Activated CD8-positive, alpha-beta T cell treated with anti-CD3 and anti-CD28 coated beads, Interleukin-2, amount 10 ng/mL, durations not matched to agents 7 days and 5 days (primary cell): ENCODE measurements at places on chromosomes 13 and 19. TPM values are rescaled to one million over a fixed set of nuclear protein-coding genes. Genes with fewer than 3 reads are reported as not detected.

DNA sequence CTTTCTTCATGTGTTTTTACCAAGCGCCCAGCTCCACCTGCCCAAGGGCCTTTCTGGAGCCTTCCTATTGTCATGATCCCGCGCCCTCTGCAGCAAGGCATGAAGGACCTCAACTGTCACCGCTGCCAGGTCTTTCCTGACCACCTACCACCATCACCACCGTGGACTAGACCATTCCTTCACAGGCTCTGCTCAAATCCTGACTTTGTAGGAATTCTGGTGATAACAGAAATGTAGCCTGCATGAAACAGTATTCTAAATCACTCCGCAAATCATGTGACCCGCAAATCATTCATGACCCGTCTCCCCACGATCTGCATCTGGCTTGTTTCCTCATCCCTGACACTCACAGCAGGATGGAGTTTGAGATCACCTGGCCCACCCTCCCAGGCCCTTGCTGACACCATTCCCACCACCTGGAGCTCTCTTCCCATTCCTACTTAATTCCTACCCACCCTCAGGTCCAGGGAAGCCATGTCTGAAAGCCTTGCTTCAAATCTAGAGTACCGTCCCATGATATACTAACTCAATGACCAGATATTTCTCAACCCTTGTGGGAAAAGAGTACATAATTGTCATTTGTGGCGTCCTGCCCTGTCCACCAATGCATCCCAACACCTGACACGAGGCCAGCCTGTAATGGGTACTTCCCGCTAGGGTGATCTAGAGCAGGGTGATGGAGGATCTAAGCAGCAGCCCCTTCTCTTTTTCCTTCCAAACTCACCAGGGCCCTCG lies 1.3 kb downstream of the UBE2S start:
- peak overlapping the region; percentile 90 for H3K27ac ChIP-seq
- H3K27me3 ChIP-seq = peaks cover 4% of the 10 kb centered on the region
- H3K4me1 ChIP-seq = peaks cover 51% of the 10 kb centered on the region
- H3K4me3 ChIP-seq = peak overlapping the region; percentile 96
- peaks cover 69% of the 10 kb centered on the region for H3K36me3 ChIP-seq

GRCh38 chr13:29801102-29801501 lies 49.3 kb downstream of the UBL3 start:
- H3K4me3 ChIP-seq = no peak overlapping the region
- no peak overlapping the region for H3K27ac ChIP-seq
- DNase-seq = no peak
- H3K27me3 ChIP-seq = no peaks in the 10 kb centered on the region
- peaks cover 4% of the 10 kb centered on the region for H3K4me1 ChIP-seq

- no peak overlapping the region for H3K27ac ChIP-seq
- no peak for DNase-seq
- no peaks in the 10 kb centered on the region for H3K27me3 ChIP-seq
- H3K4me3 ChIP-seq = no peak overlapping the region
- H3K4me1 ChIP-seq = peaks cover 19% of the 10 kb centered on the region
Measured at GRCh38 chr19:12199757-12200419, 37.0 kb downstream of the ZNF136 start.

GRCh38 chr13:114130837-114131582 lies 1.4 kb downstream of the RASA3 start:
- peak overlapping the region; percentile 96 for H3K4me3 ChIP-seq
- peak; percentile 86 for DNase-seq
- peak overlapping the region; percentile 91 for H3K27ac ChIP-seq
- peaks cover 73% of the 10 kb centered on the region for H3K4me1 ChIP-seq
- H3K27me3 ChIP-seq = peaks cover 15% of the 10 kb centered on the region
- H3K36me3 ChIP-seq = peaks cover 37% of the 10 kb centered on the region

GRCh38 chr19:54731191-54731590 lies 6.9 kb downstream of the KIR3DL3 start:
- no peak overlapping the region for H3K27ac ChIP-seq
- H3K27me3 ChIP-seq = peaks cover 11% of the 10 kb centered on the region
- no peak overlapping the region for H3K4me3 ChIP-seq
- DNase-seq = no peak
- H3K4me1 ChIP-seq = no peaks in the 10 kb centered on the region
- no peaks in the 10 kb centered on the region for H3K36me3 ChIP-seq

The SHANK1 gene
- not detected for total RNA-seq

GRCh38 chr19:46551164-46551563 lies 50.0 kb upstream of the CALM3 start:
- no peak overlapping the region for H3K27ac ChIP-seq
- H3K27me3 ChIP-seq = peaks cover 10% of the 10 kb centered on the region
- peaks cover 4% of the 10 kb centered on the region for H3K4me1 ChIP-seq
- no peak overlapping the region for H3K4me3 ChIP-seq

The FGF21 gene
- not detected for total RNA-seq

- H3K4me1 ChIP-seq = no peaks in the 10 kb centered on the region
- no peak overlapping the region for H3K4me3 ChIP-seq
- no peaks in the 10 kb centered on the region for H3K36me3 ChIP-seq
- H3K27ac ChIP-seq = no peak overlapping the region
Measured at GRCh38 chr13:26476111-26476781, 81.2 kb upstream of the WASF3 start.

The KLK4 gene
- total RNA-seq = not detected

DNA sequence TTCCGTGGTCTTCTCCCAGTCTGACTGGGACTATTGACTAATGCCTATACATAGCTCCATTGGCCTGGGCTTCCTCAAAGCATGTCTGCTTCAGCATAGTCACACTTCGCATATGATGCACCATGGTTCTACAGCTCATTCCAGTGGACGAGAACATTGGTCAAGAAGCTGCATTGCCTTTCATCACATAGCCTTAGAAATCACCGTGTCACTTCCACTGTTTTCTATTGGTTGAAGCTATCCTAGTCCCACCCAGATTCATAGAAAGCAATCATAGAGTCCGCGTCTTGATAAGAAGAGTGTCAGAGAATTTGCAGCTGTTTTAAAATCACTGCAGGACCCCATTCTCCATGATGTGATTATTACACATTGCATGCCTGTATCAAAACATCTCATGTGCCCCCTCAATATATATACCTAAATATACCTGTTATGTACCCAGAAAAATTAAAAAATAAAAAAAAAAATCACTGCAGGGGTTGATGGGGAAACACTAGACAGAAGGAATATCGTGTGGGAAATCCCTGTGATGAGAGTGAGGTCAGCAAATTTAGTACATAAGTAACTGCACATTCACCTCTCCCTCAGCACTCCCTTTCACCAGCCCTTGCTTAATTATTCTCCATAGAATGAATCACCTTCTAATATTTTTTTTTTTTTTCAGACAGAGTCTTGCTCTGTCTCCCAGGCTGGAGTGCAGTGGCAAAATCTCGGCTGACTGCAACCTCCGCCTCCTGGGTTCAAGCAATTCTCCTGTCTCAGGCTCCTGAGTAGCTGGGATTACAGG lies 2.2 kb upstream of the ARHGAP33 start:
- no peak overlapping the region for H3K27ac ChIP-seq
- no peaks in the 10 kb centered on the region for H3K27me3 ChIP-seq
- H3K36me3 ChIP-seq = peaks cover 17% of the 10 kb centered on the region
- H3K4me1 ChIP-seq = peaks cover 27% of the 10 kb centered on the region
- no peak for DNase-seq

- no peaks in the 10 kb centered on the region for H3K4me1 ChIP-seq
- DNase-seq = no peak
- H3K27ac ChIP-seq = no peak overlapping the region
- H3K36me3 ChIP-seq = peaks cover 8% of the 10 kb centered on the region
- H3K27me3 ChIP-seq = no peaks in the 10 kb centered on the region
- H3K4me3 ChIP-seq = no peak overlapping the region
Measured at GRCh38 chr13:41622432-41623429, 165.4 kb downstream of the RGCC start.

The C19orf85 gene
- total RNA-seq = not detected

The APOC4 gene
- not detected for total RNA-seq

DNA sequence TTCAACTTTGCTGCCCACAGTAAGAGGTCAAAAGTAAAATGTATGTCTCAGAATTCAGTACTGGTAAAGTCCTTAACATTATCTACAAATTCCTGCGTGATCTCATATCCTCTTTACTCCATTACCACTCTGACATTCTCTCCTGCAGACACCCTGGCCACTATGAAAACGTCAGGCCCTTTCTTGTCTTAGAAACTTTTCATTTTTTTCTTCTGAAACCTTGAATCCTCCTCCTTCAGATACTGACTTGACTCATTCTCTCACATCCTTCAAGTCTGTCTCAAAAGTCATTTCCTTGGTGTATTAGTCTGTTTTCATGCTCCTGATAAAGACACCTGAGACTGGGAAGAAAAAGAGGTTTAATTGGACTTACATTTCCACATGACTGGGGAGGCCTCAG lies 262.3 kb downstream of the POU4F1 start:
- no peaks in the 10 kb centered on the region for H3K4me1 ChIP-seq
- H3K4me3 ChIP-seq = no peak overlapping the region
- no peak overlapping the region for H3K27ac ChIP-seq
- no peaks in the 10 kb centered on the region for H3K27me3 ChIP-seq
- no peak for DNase-seq

DNA sequence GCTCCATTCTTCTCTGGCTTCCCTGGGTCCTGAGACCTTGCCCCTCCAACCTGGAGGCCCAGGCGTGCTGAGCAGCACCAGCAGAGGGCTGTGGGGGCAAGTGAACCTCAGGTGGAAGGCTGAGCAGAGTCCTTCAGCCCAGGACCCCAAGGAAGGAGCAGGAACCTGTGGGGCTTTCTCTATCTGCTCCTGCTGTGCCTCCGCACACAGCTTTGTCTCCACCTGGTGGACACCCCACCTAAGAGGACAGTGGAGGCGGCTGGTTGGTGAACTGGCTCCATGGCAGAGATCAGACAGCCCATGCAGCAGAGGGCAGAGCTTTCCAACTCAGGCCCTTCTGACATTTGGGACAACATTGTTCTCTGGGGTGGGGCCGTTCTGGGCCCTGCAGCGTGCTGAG lies 19.7 kb downstream of the ZFR2 start:
- H3K27ac ChIP-seq = no peak overlapping the region
- peak; percentile 71 for DNase-seq
- H3K4me3 ChIP-seq = no peak overlapping the region
- H3K36me3 ChIP-seq = no peaks in the 10 kb centered on the region
- no peaks in the 10 kb centered on the region for H3K4me1 ChIP-seq
- H3K27me3 ChIP-seq = no peaks in the 10 kb centered on the region

GRCh38 chr13:59494560-59494970 lies 669.2 kb downstream of the DIAPH3 start:
- no peak for DNase-seq
- no peaks in the 10 kb centered on the region for H3K27me3 ChIP-seq
- peaks cover 5% of the 10 kb centered on the region for H3K4me1 ChIP-seq
- no peak overlapping the region for H3K27ac ChIP-seq

GRCh38 chr13:60851378-60851777 lies 454.4 kb downstream of the TDRD3 start:
- H3K4me1 ChIP-seq = no peaks in the 10 kb centered on the region
- DNase-seq = no peak
- no peaks in the 10 kb centered on the region for H3K36me3 ChIP-seq
- no peak overlapping the region for H3K27ac ChIP-seq
- H3K27me3 ChIP-seq = no peaks in the 10 kb centered on the region
- H3K4me3 ChIP-seq = no peak overlapping the region

DNA sequence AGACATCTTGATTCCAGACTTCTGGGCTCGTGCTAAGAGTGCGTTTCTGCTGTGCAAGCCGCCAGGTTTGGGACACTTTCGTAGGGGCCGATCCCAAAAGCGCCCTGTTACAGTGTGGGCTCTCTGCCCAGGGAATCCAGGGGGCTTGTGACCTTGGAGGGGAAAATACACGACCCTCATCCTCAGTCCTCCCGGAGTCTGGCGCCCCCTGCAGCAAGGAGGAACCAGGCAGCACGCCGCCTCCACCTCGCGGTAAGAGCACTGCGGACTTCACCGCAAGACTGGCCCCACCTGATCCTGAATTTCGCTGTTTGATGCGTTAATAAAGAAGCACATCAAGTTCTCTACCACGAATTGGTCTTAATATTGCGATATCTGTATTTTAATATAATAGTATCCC lies 5.2 kb downstream of the POLRMT start:
- no peak for DNase-seq
- H3K36me3 ChIP-seq = peaks cover 26% of the 10 kb centered on the region
- no peaks in the 10 kb centered on the region for H3K27me3 ChIP-seq
- no peak overlapping the region for H3K4me3 ChIP-seq
- no peak overlapping the region for H3K27ac ChIP-seq
